ENCODE measurements at places on chromosomes 5 and 9. TPM values are rescaled to one million over a fixed set of nuclear protein-coding genes. Genes with fewer than 3 reads are reported as not detected.

The IFNA21 gene
- not detected for total RNA-seq

The STK32A gene
- 3.9 TPM for total RNA-seq

The CDKN2B gene
- 5.9 TPM for total RNA-seq

The PLAC8L1 gene
- not detected for total RNA-seq

The PCDHGA2 gene
- total RNA-seq = 4.7 TPM

The SLIT3 gene
- 1.5 TPM for total RNA-seq

The GPR151 gene
- not detected for total RNA-seq

The PKD2L2 gene
- not detected for total RNA-seq

The C1QTNF3 gene
- total RNA-seq = 2.9 TPM

The SCGB3A2 gene
- not detected for total RNA-seq

The SREK1 gene
- total RNA-seq = 106 TPM

The EFNA5 gene
- 20.1 TPM for total RNA-seq

The OTP gene
- not detected for total RNA-seq

The PFN3 gene
- not detected for total RNA-seq

The PHF24 gene
- total RNA-seq = 0.11 TPM

The ZCCHC10 gene
- 14.4 TPM for total RNA-seq

The GPR150 gene
- not detected for total RNA-seq

The CATSPER3 gene
- 0.13 TPM for total RNA-seq

The BAAT gene
- total RNA-seq = not detected

The GLRA1 gene
- not detected for total RNA-seq

The FOXD4L3 gene
- total RNA-seq = not detected

The SPATA31E1 gene
- total RNA-seq = not detected

The SLC4A9 gene
- not detected for total RNA-seq

The LRRC19 gene
- under 0.01 TPM for total RNA-seq

The STPG3 gene
- not detected for total RNA-seq

The APBA1 gene
- total RNA-seq = 14.1 TPM

The DMGDH gene
- 7.2 TPM for total RNA-seq

The GTF3C5 gene
- 35.7 TPM for total RNA-seq
